ENCODE measurements at places on chromosomes 6 and 20.

DNA sequence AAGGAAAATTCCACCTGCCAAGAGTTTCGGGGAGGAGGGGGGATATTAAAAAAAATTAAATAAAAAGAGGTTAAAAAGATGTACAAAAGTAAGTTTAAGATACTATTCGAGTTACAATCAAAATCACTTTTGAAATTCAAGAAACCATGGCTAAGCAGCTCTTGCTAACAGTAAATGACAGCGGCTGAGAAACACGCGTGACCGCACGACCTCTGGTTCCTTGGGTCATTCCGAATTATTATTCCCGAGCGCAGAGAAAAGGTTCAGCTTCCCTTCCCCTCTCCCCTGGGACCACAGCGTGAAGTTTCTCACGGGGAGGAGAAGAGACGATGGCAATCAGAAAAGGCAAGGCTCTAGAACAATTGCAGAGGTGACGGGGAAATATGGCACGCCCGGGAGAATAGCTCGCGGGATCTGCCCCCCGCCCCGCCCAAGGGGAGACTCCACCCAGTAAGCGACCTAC lies 496 bp downstream of the TMEM242 start:
- DNase-seq = no peak

- no peak for DNase-seq
Observed at GRCh38 chr6:13375360-13375878, 47.1 kb upstream of the TBC1D7 start.

GRCh38 chr6:149132336-149132735 lies 185.2 kb upstream of the TAB2 start:
- no peak for DNase-seq

- no peak for DNase-seq
Observed at GRCh38 chr6:33758815-33759216, 12.1 kb upstream of the IP6K3 start.

DNA sequence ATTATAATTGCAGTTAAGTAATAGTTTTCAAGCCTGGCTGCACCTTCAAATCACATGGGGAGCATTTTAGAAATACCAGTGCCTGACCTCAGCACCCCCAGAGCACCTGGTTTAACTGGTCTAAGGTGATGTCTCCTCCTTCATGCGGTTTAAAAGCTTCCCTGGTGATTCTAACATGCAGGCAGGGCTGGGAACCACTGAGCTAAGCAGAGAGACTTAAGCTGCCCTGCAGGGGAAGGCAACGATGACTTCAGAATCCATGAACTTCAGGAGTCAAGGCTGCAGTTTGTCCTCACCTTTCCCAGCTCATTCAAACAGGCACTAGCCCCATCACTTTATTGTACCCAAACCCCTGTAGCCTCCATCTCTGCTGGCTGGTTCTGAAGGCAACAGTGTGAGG lies 6.1 kb upstream of the DTNBP1 start:
- DNase-seq = no peak

DNA sequence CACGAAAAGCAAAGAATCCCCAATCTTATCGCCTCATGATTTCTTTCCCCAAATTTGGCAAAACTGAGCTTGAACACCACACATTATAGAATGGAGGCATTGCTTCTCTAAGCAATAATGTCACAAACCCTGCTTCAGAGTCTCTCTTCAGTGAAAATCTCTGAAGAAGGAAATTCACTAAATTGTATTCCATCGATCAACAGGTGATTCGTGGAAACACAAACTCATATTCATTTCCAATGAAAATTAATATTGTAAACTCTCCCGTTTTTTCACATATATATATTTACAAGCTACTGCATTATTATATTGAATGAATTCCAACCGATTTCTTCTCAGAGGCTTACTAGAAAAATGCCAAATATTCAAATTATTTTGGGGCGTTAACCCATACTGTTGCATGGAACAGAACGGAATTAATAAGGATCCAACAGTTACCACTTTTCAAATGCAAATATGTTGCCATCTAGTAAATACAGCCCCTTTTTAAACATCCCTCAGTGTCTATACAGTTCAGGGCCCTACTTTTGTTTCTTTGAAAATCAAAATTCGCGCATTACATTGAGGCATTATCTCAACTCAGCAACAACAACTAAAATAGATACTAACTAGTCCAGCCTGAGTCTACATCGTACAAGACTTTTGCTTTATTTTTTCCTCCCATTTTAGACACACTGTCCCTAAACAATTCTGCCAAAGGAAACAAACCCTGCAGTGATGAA lies 1.3 kb downstream of the KIF13A start:
- no peak for DNase-seq

GRCh38 chr6:31712296-31712695 lies 2.9 kb upstream of the LY6G6D start:
- DNase-seq = no peak

GRCh38 chr20:31322504-31322903 lies 14.1 kb upstream of the DEFB116 start:
- no peak for DNase-seq

GRCh38 chr6:108453601-108454185 lies 107.0 kb upstream of the FOXO3 start:
- no peak for DNase-seq
